ENCODE measurements at places on chromosomes 5 and 9.
A peak's percentile ranks its signal among the peaks of the same experiment; 100 is the strongest.

GRCh38 chr9:83473488-83473971, 64.7 kb downstream of the FRMD3 start:
- DNase-seq, result no peak

DNA sequence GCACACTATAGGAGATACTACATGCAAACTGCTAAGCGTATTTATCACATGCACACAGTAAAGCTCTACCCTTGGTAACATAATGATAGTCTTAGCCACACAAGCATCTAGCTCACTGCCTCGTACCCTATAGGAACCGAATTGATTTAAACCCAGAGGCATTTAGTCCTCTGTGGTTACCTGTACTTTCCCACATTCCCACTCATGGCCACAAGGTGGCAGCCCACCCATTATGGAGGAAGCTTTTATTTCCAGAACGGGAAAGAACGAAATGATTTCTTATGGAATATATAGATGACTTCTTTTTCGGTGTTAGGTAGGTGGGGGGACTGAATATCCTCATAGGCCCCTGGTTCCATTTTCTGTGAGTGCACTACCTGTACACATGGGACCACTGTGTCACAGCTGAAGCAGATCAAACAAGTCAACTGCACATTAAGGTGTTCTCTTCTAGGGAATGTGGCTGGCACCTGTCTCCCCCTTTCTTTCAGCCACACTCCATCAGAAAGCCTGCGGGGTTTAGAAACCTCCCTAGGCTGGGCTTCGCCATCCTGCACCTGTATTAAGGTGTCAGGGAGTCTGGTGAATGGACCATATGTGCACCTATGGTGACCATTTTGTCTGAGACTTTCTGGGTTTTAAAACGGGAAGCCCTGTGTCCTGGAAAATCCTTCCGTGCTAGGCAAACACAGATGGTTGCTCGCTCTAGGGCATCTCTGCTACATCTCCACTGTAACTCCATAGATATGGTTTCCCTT, 313.2 kb downstream of the SLIT3 start:
- DNase-seq, result peak; percentile 23

DNA sequence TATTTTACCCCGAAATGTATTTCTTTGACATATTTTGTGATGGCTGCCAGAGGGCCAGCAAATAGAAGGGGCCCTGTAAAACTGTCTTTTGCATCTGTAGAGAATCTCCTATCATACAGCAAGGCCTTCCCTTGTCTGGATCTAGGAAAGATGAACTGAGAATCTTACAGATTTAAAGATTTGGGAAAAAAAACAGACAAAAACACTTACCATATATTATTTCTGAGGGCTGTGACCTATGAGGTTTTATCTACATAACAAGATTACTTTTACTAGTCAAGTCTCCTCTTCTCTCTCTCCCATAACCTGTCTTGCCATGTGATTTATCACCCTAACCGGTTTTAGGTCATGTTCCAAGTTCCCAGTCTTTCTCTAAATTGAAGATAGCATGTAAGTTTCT, 599.2 kb upstream of the CDH6 start:
- DNase-seq, result no peak

DNA sequence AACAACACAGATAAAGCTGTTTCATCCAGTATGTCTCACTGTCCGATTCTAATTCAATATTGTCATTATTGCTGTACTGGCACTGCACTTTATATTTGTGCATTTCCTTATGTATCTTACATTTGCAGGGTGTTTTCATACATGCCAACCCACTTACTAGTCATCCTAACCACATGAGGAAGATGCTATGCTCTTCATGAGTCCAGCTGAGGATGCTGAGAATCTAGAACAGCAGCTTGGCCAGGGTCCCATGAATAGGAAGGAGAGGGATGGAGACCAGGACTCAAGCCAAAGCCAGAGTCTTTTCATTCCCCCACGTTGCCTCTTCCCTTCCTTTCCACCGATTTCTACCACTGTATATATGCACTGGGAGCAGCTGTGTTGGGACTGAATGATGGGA, 292.8 kb upstream of the KLF4 start:
- peak; percentile 14 for DNase-seq

- no peak for DNase-seq
Observed at GRCh38 chr5:53392073-53392472, 88.4 kb upstream of the FST start.

- DNase-seq, result no peak
Observed at GRCh38 chr5:146944019-146944418, 65.5 kb upstream of the PPP2R2B start.

GRCh38 chr5:140635291-140636257, 2.6 kb upstream of the CD14 start:
- no peak for DNase-seq

GRCh38 chr5:136686192-136686872, 321.0 kb upstream of the TRPC7 start:
- DNase-seq, result no peak

DNA sequence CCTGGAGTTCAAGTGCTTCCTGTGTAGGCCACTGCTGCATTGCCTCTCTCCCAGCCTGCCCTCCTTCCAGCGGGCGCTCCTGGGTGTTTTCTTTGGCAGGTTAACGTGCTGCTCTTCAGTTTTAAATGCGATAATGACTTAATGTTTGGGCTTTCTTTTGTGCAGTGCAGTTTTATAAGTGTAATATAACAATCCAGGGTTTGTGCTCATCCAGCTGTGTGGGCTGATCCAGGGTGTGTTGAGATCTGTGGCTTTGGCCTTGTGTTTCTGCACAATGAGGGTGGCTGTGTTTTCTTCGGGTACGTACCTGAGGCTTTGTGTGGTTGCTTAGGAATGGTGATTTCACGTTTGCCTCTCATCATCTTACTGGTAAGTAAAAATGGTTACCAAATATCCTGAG, 50.6 kb downstream of the PCSK5 start:
- no peak for DNase-seq

DNA sequence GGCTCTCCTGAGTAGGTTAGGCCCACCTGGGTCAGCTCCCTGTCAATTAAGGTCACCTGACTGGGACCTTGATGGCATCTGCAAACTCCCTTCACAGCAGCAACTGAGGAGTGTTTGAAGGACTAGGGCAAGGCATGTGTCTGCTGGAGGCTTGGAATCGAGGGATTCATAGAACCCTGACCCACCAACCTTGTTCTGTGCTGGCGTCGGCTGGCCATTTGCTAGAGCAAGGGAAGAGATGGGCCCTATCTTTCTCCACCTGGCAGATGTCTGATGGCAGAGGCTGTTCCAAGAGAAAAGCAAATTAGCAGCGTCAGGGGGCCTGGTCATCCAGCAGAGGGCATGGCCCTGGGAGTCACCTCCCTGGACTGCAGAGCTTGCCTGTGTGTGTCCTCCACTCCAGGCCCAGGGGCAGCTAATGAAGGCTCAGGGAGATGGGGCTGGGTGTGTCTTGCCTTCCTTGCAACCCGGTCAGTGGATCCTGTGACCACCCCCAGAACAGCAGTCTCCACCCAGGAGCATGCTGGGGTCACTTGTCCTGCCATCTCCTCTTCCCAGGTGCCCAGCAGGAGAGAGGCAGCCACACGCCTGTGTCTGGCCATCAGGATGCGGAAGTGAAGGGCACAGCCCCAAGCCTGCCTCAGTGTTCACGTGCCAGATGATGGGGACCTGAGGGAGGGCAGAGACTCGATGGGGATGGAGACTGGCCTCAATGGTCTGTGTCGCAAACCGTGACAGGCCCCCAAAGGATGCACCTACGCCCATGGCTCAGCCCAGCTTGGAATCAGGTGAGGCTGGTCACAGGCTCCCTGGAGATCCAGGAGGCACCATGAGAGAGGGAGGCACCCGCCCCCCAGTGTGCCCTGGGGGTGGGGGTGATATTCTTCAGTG, 53.9 kb downstream of the BARX1 start:
- no peak for DNase-seq

DNA sequence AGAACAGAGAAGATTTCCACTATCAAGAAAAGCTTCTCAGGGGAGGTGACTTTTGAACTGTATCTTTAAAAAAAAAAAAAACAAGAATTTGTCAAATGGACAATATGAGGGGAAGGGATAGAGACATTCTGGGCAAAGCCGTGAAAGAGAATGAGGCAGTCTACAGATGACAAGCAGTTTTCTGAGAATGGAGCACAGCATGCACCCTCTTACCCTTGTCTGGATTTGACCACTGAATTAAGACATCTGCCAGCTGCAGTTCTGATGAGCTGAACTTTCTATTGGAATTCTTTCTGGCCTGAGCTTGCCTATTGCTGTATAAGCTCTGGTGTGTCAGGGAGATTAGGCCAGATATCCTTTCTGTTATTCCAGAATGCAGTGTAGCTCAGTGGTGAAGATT, 10.3 kb upstream of the RANBP3L start:
- no peak for DNase-seq

DNA sequence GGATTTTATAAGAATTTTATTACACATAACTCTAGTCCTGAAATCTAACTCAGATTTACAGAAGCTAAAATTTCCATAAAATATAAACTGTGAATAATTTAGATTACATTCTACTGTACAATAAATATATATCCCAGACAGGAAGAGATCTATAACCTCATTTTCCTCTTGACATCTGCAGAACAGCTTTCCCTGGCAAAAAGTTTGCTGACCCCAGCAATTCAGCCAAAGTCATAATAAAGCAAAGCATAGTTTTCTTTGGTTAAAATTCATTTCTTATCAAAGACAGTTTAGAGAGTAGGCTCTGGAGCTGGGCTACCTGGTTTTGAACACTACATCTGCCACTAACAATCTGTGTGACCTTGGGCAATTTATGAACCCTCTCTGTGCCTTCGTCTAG, 372.5 kb downstream of the CAAP1 start:
- DNase-seq, result no peak

DNA sequence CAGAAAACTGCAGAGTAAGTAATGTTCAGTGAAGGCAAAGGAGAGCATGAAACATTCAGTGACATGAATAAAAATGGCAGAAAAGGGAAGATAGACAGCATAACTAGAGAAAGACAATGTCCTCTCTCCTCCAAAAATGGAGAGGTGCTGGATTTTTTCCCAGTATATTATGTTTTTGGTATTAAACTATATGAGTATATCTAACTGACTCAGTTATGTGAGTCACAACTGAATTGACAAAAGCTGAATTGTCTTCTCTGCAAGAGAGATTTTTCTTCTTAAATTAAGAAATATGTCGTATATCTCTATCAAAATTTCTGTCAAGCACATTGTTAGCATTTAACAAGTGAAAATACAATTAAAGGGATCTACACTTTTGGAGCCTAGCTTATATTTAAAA, 375.1 kb downstream of the CHSY3 start:
- no peak for DNase-seq

DNA sequence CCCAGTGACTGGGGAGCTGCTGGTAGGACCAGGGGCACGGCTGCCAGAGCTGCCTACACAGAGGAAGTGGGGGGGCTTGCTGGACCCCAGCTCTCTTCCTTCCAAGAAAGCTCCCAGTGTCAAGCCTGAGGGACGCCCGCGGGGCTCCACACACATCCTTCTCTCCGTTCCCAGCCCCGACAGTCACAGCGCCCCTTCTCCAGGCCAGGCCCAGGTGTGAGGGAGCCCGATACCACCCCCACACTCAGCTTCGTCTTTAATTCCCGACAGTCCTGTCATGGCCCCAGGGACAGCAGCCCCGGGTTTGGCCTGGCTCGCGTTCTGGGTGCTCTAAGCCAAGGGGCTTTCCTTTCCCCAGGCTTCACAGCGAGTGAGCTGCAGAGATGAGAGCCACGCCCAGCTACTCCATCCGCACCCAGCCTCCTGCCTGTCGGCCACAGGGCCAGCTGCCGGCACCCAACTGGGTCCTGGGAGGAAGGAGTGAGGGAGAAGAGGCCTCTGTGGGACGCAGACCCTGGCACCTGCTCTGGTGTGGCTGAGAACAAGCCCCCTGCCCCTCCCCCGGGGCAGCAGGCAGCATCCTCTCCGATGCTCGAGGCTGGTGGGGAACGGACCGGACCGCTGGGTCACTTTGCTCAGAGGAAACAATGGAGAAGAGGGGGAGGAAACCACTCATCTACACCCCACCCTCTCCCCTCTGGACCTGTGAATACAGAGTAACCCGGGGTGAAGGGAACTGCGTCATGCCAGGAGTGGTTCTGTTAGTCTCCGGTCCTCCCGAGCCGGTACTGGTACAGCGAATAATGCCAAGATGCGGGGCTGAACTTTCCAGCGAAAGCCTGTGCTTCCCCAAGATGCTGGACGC, 53.9 kb upstream of the PHYKPL start:
- no peak for DNase-seq

DNA sequence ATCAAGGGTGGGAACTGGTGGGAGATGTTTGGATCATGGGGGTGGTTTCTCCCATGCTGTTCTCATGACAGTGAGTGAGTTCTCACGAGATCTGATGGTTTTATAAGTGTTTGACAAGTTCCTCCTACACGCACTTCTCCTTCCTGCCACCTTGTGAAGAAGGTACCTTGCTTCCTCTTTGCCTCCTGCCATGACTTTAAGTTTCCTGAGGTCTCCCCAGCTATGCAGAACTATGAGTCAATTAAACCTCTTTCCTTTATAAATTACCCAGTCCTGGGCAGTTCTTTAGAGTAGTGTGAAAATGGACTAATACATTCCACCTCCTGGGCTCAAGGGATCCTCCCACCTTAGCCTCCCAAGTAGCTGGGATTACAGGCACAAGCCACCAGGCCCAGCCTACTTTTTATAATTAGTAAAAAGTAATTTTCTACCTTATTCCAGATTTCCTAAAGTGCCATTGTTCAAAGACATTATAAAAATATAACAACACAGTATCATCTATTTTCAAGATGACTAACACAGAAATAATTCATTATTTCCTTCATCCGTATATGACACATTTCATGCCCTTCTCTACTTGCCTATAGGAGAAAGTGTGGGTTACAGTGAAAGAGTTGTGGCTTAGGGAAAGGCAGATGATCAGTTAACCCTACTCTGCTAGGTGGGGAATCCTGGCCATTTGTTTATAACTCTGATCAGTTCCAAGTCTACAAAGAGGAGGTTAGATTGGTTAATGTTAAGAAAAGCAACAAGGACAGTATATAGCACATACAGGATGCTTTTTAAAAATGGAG, 99.9 kb downstream of the TTC39B start:
- DNase-seq, result no peak

DNA sequence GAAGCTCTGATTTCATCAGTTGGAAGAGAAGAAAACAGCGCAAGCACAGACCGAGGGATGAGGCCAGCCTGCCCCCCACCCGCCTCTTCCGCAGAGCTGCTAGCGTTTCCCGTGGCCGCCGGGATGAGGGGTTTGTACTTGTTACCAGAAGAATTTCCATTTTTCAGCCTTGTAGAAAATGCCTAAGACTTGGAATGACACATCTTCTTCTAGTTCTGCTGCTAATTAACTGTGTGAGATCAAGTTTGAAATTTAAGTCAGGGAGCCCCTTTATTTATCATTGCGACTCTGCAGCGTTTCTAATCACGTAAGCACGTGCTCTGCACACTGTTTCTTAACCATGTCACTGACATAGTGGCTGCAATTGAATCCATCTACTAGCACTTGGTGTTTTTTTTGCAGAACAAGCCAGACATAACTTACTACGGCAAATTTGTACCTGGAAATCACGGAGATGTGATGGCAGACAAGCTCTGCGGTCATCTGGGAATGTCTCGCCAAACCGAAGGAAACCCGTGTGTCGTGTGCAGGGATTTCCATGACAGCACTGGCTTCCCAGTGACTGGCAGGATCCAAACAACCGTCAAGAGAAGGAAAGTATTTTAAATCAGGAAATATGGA, 41.8 kb upstream of the ROR2 start:
- DNase-seq, result no peak
